Activated CD4-positive, alpha-beta T cell treated with anti-CD3 and anti-CD28 coated beads, Interleukin-2, amount 10 ng/mL, durations not matched to agents 24 days and 14 days (primary cell): ENCODE measurements at places on chromosomes 6 and 20. TPM values are rescaled to one million over a fixed set of nuclear protein-coding genes. Genes with fewer than 3 reads are reported as not detected.

The ID4 gene
- total RNA-seq: not detected in 2 replicates

The PHACTR3 gene
- total RNA-seq: not detected in 2 replicates

The SIGLEC1 gene
- not detected in 2 replicates for total RNA-seq

The YTHDF1 gene
- 44.5 and 48.6 TPM in 2 replicates for total RNA-seq

DNA sequence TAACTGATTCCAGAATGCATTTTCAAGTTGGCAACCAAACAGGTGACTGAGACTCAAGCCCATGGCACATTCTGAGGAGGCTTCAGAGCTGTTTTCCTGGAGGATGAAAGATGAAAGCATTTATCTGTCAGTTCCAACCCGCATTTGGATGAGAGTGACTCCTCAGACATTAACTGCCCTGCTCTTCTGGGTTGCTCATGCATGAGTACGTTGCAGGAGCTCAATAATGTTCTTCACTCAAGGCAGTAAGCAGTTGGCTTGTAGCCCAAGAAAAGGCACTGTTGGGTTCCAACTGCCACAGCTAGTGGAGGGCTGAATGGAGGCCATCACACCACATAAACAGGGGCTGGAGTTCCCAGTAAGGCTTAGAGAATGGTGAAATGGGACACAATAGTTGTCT, 155.3 kb downstream of the FUT9 start:
- H3K4me3 ChIP-seq: no peak overlapping the region
- no peaks in the 10 kb centered on the region for H3K4me1 ChIP-seq
- H3K27ac ChIP-seq: no peak overlapping the region
- DNase-seq: no peak

DNA sequence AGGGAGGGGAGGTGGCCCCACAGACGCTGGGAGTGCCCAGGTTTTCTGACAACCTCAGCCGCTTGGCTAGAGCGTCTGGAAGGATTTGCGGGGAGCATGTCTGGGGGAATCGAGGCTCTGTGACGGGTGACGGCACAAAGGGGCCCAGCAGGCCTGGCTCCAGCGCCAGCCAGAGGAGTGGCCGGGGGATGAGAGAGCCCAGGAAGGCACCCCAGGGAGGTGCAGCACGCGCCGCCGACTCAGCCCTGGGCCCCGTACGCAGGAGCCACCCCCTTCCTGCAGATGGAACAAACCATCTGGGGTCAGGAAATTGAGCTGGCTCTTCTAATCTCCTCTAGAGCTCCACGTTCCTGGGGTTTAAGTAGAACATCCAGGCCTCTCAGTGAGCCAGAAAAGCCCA, 5.9 kb upstream of the SLCO4A1 start:
- peaks cover 14% of the 10 kb centered on the region for H3K4me1 ChIP-seq
- H3K27ac ChIP-seq: no peak overlapping the region
- H3K27me3 ChIP-seq: peaks cover 25% of the 10 kb centered on the region
- no peaks in the 10 kb centered on the region for H3K36me3 ChIP-seq
- H3K4me3 ChIP-seq: no peak overlapping the region
- peak; percentile 78 for DNase-seq

DNA sequence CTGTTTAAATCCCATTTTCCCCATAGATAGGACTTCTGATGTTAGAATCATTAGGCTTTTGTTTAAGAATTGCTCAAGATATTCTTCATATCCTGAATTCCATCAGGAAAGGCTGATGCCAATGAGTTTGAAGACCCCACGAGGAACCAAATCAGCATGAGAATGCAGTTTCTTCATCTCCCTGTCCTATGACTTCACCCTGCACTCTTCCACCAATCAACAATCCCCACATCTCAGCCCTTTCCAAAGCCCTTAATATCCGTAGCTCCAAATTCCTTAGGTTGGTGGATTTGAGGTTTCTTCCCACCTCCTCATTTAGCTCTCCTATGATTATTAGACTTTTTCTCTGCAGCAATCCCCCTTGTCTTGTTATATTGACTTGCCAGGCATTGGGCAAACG, 88.3 kb upstream of the PRND start:
- H3K4me1 ChIP-seq: peaks cover 3% of the 10 kb centered on the region
- no peak overlapping the region for H3K4me3 ChIP-seq
- DNase-seq: no peak
- H3K36me3 ChIP-seq: no peaks in the 10 kb centered on the region
- peaks cover 17% of the 10 kb centered on the region for H3K27me3 ChIP-seq

DNA sequence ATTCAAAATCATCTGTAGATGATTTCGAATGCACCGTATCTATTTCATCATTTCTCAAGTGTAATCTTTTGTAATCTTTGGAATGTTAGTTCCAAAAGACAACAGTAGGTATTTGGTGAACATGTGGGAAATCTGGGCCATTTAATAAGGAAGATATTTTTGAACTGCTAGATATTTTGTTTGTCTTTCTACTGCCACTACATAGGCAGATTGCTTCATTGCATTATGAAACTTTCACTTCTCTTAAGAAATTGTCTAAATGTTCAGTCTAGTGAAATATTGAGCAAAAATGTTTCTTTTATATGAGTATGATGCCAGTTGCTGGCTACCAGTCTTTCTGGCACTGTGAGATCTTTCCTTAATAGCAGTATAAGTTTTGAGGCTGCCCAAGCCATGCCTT, 527.8 kb upstream of the RNF217 start:
- H3K27ac ChIP-seq: no peak overlapping the region
- H3K4me1 ChIP-seq: no peaks in the 10 kb centered on the region
- no peak overlapping the region for H3K4me3 ChIP-seq
- no peak for DNase-seq

- H3K4me3 ChIP-seq: no peak overlapping the region
- DNase-seq: no peak
- no peaks in the 10 kb centered on the region for H3K36me3 ChIP-seq
Observed at GRCh38 chr6:91730710-91731109, 1143.8 kb upstream of the MAP3K7 start.

- DNase-seq: no peak
- H3K36me3 ChIP-seq: no peaks in the 10 kb centered on the region
- H3K4me3 ChIP-seq: no peak overlapping the region
- no peaks in the 10 kb centered on the region for H3K4me1 ChIP-seq
- H3K27ac ChIP-seq: no peak overlapping the region
Observed at GRCh38 chr20:43171930-43172329, 17.8 kb downstream of the PTPRT start.

DNA sequence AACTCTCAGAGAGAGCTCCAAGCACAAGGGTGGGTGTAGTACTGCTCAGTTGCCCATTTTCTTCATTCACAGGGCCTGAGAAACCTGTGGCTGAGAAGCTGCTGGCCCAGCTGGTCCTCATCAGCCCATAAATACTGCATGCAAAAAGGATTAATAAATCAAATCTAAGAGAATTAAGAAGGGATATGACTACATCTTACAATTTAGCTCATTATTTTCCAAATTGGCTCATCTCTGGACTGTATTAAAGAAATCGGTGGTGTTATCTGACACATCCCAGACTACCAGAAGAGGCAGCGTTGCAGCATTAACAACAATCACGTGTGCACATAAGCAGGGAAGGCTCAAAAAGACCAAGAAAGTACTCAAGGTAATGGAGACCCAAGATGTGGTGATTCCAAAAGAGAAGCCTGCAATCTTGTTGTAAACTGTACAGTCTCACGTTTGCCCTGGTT, 90.7 kb downstream of the CD24 start:
- H3K4me1 ChIP-seq: no peaks in the 10 kb centered on the region
- H3K4me3 ChIP-seq: no peak overlapping the region
- peaks cover 16% of the 10 kb centered on the region for H3K27me3 ChIP-seq
- DNase-seq: no peak

DNA sequence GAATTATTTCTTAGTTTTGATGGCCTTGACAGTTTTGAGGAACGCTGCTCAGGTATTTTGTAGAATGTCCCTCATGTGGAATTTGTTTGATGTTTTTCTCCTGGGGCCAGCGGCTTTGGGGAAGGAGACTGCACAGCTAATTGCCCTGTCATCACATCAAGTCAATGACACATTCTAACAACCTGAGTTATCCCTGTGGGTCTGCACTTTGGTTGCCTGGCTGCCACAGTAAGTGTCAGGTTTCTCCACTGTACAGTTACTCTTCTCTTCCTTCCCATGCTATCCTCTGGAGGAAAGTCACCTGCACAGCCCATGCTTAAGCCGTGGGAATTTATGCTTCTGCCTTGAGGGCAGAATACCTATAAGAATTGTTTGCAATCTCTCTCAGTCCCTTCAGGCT, 1.4 kb upstream of the TREML4 start:
- peaks cover 2% of the 10 kb centered on the region for H3K4me1 ChIP-seq
- DNase-seq: no peak
- H3K27ac ChIP-seq: no peak overlapping the region
- H3K4me3 ChIP-seq: no peak overlapping the region

DNA sequence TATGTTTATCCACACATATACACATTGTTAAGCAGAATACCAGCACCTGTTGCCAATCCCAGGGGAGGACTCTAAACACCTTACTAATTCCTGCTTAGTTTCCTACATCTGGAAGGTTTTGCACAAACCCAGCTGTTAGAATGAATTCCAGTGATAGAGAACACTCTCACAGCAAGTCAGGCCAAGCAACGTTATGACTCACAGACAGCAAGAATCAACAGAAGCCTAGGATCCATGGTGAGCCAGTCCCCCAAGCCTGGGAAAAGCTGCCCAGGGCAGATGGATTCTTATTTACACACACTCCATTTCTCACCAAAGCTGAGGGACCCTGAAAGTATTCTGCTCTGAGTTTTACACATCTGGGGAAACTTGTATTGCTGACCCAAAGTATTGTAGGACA, 291.7 kb downstream of the SLC35F1 start:
- no peaks in the 10 kb centered on the region for H3K36me3 ChIP-seq
- DNase-seq: no peak
- no peaks in the 10 kb centered on the region for H3K4me1 ChIP-seq
- peaks cover 7% of the 10 kb centered on the region for H3K27me3 ChIP-seq
- H3K4me3 ChIP-seq: no peak overlapping the region

DNA sequence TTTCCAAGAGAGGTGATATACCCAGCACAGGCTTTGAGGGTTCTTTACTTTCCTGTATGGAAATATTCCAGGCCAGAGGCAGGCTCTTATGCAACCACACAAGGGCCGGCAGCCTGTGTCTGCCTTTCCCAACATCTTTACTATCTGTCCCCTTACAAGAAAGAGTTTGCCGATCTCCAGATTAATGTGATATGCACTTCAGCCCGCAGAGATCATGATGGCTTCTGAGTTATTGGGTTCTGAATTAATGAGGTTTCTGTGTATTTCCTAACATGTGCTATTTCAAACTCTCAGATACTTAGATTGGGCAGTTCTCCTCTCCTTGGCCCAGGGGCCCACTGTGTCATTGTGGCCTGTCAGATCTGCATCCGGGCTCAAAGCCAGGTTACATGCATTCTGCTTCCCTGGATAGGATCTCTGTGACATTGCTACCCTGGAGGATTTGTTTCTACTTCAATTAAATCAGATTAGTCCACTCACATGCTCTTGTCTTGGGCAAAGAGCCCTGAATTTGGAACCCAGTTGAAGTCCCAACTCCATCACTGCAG, 56.6 kb downstream of the TGM2 start:
- peaks cover 2% of the 10 kb centered on the region for H3K4me1 ChIP-seq
- H3K27ac ChIP-seq: no peak overlapping the region
- DNase-seq: no peak
- H3K4me3 ChIP-seq: no peak overlapping the region
- peaks cover 2% of the 10 kb centered on the region for H3K27me3 ChIP-seq

- no peaks in the 10 kb centered on the region for H3K4me1 ChIP-seq
- no peak for DNase-seq
- no peak overlapping the region for H3K27ac ChIP-seq
- peaks cover 6% of the 10 kb centered on the region for H3K27me3 ChIP-seq
- H3K36me3 ChIP-seq: no peaks in the 10 kb centered on the region
Observed at GRCh38 chr6:3331971-3332370, 73.2 kb downstream of the PSMG4 start.

- peaks cover 10% of the 10 kb centered on the region for H3K27me3 ChIP-seq
- H3K4me1 ChIP-seq: no peaks in the 10 kb centered on the region
Observed at GRCh38 chr20:62362590-62362940, 4.5 kb downstream of the LAMA5 start.

- peak overlapping the region; percentile 45 for H3K27ac ChIP-seq
- H3K4me3 ChIP-seq: peak overlapping the region; percentile 88
- DNase-seq: peak; percentile 89
- H3K27me3 ChIP-seq: peaks cover 77% of the 10 kb centered on the region
- peaks cover 25% of the 10 kb centered on the region for H3K4me1 ChIP-seq
Observed at GRCh38 chr6:99588618-99589289, 17.9 kb upstream of the PRDM13 start.

- no peak overlapping the region for H3K27ac ChIP-seq
- H3K36me3 ChIP-seq: no peaks in the 10 kb centered on the region
- H3K4me3 ChIP-seq: no peak overlapping the region
- no peak for DNase-seq
- H3K4me1 ChIP-seq: peaks cover 2% of the 10 kb centered on the region
- H3K27me3 ChIP-seq: peaks cover 43% of the 10 kb centered on the region
Observed at GRCh38 chr6:105458551-105458950, 55.7 kb upstream of the PREP start.
